ENCODE measurements at places on chromosomes 7 and 10.

- peak; percentile 84 for DNase-seq
Observed at GRCh38 chr10:79184145-79184625, 115.4 kb downstream of the ZMIZ1 start.

DNA sequence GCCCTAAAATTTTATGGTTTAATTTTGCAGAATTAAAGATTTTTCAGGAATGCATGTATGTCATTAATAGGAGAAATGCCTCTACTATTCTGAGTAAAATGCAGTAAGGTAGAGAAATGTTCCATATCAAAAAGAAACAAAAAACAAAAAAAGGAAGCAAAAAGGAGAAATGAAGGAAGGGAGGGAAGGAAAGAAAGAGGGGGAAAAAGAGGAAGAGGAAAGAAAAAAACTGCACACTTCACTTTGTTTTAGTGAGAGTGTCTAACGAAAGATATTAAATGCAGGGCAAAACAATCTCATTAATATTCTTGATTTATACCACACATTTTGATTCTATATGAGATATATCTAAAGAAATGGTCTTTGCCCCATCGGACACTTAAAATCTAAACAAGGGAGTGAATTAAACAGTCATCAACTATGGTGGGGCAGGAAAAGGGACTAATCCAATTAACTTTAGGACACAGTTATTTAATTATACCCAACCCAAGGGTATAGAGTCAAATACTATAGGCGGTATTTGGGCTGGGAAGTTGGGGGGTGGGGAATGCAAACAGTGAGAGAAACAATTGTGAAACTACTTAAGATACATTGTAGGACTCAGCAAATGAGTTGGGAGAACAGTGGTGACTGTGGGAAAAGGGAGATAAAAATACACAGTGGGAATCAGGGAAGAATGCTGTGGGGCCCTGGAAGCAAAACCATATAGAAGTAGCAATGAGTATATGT is 27.0 kb downstream of the IMMP2L start:
- DNase-seq: no peak

- no peak for DNase-seq
Observed at GRCh38 chr10:125727436-125727835, 7.9 kb downstream of the EDRF1 start.

- no peak for DNase-seq
Observed at GRCh38 chr10:11145495-11145855, 127.8 kb downstream of the CELF2 start.

DNA sequence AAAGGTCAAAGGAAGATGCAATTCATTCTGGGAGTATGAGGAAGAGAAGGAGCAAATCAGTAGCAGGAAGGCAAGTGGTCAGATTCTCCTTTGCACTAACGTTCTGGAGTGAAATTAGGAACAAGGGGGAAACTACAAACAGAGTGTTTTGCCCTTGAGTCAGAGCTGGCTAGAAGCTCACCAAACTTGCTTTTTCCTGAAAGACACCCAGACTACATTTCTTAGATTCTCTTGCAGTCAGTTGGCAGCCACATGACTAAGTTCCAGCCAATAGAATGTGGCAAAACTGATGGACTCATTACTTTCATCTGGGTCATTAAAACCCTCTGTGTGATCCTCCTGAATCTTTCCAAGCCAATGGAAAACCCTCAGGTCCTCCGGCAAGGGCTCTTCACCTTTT is 18.6 kb upstream of the DLX5 start:
- no peak for DNase-seq

GRCh38 chr7:120055300-120055699 is 217.7 kb upstream of the KCND2 start:
- DNase-seq: peak; percentile 64

DNA sequence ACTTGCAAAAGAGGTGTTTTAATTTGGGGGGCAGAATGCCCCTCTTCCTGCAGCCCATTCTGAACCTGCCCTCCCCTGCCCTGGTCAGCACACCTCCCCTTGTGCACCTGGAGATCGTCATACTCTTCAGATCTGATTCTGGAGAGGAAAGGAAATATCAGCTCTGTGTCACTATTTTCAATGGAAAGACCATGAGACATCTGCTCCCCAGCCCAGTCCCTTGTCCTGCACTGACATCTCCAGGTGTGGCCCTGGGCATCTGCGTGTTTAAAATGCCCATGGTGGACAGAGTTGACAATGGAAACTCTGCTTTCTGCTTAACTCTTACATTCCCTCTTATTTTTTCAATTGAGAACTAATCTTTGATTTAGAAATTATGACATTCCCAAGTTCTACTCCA is 41.6 kb upstream of the RASGEF1A start:
- no peak for DNase-seq
